C1 segment of cervical spinal cord (tissue), 14 donors: ENCODE measurements at places on chromosomes 4 and X.

GRCh38 chr4:27916452-27917184 is 1056.0 kb downstream of the STIM2 start:
- DNase-seq, result no peak

GRCh38 chr4:127622921-127623796 is 9.6 kb upstream of the INTU start:
- no peak for DNase-seq

DNA sequence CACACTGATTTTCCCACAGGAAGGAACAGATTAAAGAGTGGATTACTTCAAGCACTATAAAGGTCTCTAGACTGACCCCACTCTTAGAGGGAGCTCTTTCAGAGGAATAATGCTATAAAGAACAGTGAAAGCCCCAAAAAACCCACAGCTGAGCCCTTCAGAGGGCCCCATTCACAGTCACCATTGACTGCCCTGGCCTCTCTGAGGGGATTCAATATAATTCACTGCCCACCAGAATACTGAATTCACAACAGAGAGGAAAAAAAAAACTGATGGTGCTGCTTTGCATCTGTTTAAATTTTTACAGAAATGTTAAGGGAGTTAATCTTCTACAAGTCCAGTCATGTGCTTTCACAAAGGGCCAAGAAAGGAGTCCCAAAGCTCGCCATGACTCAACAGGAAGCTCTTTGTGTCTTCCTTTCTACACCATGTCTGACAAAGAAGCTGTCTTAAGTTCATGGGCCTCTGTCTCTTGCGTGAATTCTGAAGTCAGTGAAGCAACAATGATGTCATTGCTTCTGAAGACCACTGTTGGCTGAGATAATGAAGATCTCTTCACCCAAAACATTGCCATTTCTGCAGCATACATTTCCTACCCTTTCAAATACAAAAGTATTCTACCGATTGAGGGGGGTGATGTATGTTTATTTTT is 174.9 kb downstream of the ADAMTS3 start:
- DNase-seq, result no peak

DNA sequence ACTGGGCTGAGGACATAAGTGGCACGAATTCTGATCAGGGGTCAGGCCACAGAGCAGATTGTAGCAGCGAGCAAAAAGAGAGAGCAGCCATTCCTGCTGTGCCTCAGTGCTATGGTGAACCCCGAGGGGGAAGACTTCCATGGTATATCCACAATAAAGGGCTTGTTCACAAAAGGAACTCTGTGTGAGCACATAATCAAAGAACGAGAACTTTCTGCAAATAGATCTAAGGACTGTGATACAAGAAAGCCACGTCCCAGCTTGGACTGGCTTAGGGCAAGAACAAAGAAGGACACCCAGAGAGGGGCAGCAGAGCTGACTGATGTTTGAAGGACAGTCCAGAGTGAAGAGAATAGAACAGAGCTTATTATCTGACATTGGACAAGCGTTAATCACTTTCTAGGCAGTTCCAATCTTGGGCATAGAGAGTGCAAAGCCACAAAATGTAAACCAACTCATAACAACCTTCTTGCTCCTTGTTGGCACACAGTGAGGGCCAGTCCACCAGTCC is 24.0 kb downstream of the PPEF2 start:
- no peak for DNase-seq

GRCh38 chrX:104310090-104310489 is 55.4 kb upstream of the ESX1 start:
- no peak for DNase-seq

- no peak for DNase-seq
Observed at GRCh38 chr4:74793757-74794381, 454 bp downstream of the BTC start.

GRCh38 chr4:154485127-154485773 is 6.3 kb downstream of the DCHS2 start:
- DNase-seq, result no peak

DNA sequence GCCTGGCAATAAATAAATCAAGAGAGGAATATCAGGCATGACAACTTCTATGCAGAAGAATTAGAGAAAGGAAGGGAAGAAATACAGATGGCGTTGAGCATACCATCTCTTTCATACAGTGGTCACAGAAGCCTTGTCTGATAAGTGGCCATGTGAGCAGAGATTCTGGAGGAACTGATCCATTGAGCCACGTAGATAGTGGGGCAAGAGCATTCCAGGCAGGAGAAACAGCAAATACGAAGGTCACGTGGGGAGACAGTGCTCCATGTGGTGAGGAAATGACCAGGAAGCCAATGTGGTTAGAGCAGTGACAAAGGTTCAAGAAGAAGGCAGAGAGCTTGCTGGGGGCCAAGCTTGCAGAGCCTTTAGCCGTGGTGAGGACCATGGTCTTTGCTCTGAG is 226.7 kb upstream of the NOCT start:
- no peak for DNase-seq

- DNase-seq, result no peak
Observed at GRCh38 chrX:127030016-127030748, 210.7 kb downstream of the PRR32 start.

DNA sequence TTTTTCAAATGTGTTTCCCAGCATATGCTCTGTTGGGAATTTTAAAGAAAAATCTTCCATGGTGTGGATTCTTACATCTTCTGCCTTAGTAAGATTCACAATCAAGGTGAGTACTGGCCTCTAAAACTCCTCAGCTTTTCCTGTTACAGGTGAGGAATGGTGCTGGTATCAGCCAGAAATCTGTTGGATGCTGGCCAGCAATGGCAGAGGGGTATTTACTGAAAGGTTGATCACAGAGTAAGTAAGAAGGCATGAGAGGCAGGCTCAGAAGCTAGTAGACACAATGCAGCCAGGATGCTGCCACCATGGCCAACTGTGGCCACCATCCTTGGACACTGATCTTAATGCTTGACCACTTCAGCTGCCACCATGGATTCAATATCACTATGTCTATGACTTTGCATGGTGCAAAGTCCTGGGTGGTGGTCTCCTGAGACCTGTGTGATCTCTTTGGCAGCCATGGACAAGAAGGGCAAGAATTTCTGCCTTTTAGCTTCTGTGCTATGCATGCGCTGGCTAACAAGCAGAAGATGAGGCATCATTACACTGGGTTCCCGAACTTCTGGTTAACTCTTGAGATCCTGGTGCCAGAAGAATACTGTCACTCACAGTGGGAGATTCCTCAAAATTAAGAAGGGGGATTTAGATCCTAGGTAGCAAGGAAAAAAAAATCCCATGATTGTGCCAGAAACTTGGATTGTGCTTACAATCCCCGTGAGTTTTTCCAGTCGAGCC is 60.2 kb downstream of the CHRNA9 start:
- no peak for DNase-seq

DNA sequence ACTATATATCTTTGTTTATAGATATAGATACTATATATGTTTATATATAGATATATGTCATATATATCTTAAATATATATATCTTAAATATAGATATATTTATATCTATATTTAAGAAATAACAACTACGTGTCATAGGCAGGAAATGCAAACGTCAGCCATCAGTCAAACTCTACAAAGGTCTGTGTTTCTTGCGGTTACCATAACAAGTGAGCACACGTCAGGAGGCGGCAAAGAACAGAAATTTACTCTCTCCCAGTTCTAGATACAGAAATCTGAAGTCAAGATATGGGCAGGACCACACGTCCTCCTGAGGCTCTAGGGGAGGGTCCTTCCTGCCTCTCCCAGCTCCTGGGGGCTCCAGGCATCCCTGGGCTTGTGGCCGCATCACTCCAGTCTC is 6.5 kb downstream of the PLCXD1 start:
- DNase-seq, result no peak

GRCh38 chrX:115060013-115060412 is 42.6 kb upstream of the IL13RA2 start:
- no peak for DNase-seq

DNA sequence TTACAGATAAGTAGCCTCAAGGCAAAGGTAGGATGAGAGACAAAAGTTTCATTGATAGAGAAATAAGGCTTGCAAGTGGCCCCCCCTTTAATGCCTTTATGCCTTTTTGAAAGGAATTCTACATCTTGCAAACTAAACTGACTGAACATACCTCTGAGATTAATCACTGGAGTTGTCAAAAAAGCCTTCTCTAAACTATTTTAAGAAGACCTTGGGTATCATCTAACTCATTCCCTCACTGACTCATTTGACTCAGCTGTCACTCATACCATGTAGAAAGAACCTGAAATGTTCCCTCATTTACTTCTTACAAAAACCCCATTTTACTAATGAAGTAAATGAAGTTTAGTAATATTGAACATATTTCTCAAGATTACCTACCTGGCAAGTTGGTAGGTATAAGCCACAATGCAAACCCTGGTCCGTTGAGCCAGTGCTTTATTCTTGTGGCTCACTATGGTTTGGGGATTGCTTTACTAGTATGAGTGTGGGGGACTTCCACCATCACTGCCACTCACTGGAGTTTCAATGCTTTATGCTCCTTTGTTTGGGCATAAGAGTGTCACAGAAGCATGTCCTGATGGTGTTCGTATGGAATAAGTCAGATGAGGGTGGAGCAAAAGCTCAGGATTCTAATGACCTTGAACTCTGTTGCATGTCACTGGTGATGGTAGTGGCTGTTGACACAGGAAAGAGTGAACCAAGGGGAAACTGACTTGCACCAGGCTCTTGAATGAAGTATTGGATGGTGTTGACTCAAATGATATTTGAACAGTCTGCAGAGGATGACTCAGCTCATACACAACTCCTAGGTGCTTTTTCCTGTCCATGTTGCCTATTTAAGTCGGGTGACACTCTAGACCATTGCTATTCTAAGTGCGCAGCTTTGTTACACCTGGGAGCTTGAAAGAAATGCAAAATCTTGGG is 305.5 kb upstream of the EMCN start:
- DNase-seq, result no peak

GRCh38 chrX:47797084-47797483 is 39.6 kb upstream of the ZNF81 start:
- no peak for DNase-seq

DNA sequence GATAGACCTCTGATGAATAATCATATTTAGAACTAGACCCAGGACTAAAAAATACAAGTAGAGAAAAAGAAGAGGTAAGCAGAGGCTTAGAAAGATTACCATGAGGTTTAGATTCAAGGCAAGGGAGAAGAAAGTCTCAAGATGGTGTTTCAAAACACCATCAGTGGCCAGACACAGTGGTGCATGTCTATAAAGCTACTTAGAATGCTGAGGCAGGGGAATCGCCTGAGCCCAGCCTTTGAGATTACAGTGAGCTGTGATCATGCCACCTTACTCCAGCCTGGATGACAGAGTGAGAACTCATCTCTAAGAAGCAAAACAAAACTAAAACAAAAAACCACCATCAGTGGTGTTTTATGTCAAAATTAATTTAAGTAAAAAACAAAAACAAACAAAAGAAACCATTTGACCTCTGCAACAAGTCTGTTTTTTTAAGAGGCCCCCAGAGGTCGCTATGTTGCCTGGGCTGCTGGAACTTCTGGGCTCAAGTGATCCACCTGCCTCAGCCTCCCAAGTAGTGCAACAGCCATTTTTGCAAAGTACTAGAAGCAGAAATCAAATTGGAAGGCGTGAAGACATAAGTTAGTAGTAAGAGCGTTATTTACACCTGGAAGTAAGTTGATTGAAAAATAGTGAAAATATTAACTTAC is 784.3 kb downstream of the ADGRL3 start:
- no peak for DNase-seq

GRCh38 chr4:53659112-53659511 is 67.8 kb upstream of the LNX1 start:
- no peak for DNase-seq

GRCh38 chr4:52860361-52860760 is 1.8 kb upstream of the RASL11B start:
- DNase-seq, result no peak

DNA sequence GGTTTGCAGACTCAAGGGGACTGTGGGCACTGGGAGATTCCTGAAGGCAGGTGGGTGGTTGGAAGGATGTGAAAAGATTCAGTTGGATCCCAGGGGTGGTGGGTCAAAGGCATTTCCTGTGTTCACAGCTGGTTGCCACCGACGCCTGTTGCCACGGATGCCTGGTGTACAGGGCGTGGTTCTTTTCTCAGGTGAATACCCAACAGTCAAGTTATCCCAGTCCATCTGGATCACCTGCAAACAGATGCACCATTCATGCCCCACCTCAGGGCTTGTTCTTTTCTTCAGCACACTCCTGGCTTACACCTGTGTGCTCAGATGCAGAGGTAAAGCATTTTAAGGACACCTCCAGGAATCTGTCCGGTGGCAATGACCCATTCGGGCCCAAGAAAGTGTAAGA is 55.8 kb upstream of the SHOX start:
- no peak for DNase-seq

DNA sequence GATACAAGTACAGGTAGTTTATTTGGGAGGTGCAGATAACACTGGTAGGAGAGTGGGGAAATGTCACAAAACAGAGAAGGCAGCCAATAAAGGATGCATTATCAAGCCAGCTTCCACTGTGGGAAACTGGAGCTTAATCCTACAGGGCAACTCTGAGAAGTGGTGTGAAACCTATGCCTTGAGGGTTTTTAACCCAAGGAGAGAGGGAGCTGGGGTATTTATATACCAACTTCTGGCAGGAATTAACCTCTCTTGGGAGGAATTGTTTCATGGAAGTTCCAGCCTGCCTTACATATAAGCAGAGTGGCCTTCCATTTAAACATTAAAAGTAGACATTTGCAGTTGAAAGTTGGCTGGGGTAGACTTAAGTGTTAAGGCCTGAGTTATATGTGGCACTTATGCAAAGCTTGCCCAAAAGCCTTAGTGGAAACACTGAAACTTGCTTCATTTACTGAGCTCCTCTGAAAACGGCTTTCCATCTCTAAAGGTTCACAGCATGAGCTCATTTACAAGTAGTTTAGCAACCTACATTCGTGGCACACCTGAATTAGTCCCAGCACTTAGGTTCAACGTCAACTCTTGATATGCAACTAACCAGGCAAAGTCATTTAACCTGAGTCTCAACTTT is 19.2 kb downstream of the MAGEB17 start:
- no peak for DNase-seq

DNA sequence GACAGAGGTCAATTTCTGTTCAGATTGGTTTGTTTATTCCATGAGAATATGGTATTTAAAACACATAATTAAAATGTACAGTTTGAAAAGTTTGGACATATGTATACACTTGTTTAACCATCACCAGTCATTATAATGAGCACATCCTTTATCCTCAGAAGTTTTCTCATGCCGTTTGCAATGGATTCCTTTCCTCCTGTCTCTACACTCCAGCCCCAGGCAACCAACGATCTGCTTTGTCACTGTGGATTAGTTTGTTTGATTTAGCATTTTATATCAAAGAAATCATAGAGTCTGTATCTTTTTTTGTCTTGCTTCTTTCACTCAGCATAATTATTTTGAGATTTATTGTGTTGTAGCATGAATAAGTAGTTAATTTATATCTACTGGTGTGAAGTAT is 243.0 kb upstream of the TRAM1L1 start:
- DNase-seq, result no peak

- DNase-seq, result no peak
Observed at GRCh38 chr4:41751449-41752061, 3.0 kb upstream of the PHOX2B start.

DNA sequence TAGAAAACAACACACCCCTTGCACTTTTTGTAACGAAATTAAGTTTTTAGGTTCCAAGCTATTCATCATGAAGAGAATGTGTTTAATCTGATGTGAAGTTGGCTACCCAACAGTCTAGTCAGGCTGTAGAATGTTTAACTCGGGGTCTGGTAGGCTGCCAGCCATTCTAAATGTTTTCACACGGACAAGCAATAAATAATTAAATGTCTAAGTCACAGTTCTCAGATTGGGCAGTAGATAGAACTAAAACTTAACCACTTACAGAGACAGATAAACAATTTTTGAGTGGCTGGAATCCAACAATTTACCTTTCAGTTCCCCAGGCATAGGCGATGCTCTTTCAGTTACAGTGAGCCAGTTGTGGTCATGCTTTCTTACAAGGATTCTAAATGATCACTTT is 66.5 kb downstream of the CHIC2 start:
- no peak for DNase-seq

- DNase-seq, result no peak
Observed at GRCh38 chr4:121697564-121697963, 784 bp upstream of the ANXA5 start.
